ENCODE measurements at places on chromosomes 3 and 15.

GRCh38 chr15:40244961-40245523 lies 6.2 kb downstream of the PAK6 start:
- no peak for DNase-seq

DNA sequence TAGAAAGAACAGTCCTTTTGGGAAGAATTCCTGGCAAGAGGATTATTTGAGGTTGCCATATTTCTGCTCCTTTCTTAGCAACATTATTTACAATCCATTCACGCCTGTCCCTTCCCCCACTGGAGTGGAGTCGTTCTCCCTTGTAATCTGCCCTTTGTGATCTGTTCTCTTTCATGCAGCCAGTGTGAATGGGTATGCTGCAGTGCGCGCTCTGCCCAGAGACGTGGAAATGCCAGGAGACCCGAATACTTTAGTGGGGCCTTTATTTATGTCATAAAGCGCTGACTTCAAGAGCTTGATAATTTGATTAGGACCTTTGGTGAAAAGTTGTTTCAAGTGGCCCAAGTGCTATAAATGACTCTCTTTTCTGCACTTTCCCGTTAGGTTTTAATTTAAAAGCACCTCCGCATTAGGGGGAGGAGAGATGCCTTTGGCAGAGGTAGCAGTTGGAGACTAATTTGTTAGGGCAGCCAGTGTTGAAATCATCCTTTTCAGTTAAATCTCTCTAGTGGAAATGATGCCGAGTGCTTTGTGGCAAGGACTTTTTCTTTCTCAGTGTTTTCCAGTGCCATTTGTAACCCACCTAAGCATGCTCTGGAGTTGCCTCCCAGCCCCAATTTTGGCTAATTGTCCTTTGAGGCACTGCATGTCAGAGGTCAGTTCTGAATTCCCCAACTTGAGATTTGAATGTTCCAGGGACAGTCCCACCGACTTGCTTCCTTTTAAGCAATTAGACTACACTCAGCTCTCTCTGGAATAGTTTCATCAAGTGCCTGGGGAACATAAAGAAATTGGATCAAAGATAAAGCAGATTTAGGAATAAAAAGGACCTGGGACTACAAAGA lies 52.4 kb downstream of the PSMD6 start:
- DNase-seq, result peak; percentile 67

DNA sequence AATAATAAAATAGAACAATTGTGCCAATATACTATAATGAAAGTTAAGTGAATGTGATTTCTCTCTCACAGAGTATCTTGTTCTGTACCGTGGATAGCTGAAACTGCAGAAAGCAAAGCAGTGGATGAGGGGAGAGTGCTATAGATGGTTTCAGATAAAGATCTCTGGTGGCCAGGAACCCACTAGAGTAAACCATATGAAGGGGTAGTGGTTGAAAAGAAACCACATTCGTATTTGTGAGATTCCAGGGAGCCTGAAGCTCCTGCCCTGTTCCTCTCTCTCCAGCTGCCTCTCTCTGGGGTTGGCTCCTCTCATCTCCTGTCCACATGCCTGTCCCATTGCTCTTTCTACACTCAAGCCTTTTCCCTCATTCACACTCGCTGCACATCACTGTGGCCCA lies 8.9 kb downstream of the ABHD17C start:
- no peak for DNase-seq

DNA sequence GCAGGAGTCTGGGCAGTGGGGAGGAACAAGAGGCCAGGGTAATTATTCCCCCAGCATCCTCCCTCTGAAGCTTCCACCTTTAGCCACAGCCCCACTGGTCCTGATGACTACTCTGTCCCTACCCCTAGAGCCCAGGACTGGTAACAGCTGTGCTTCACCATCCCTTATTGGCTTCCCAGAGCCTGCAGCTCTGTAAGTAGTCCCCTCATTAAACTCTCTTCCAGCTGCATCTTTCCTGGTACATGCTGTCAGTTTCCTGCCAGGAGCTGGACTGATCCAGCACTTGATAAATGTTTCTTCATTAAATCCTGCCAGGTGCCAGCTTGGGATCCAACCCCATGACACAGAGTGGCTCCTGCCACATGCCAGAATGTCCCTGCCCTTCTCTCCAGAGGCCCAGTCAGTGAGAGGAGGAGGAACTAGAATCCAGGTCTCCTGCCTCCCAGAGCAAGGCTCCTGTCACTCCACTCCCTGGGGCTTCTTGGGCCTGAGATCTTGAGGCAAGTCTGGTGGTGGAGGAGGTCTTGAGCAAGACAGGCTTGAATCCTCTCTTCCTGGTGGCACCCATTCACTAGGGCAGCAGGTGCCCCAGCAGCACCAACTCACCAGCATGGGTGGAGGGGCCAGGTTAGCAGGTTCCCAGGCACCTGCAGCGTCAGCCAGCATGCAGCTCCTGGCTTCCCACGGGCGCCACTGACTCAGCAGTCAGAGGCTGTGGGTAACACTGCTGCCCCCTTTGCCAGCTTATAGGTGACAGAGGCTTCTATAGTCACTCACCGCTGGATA lies 27.6 kb downstream of the FBXW12 start:
- DNase-seq, result no peak

DNA sequence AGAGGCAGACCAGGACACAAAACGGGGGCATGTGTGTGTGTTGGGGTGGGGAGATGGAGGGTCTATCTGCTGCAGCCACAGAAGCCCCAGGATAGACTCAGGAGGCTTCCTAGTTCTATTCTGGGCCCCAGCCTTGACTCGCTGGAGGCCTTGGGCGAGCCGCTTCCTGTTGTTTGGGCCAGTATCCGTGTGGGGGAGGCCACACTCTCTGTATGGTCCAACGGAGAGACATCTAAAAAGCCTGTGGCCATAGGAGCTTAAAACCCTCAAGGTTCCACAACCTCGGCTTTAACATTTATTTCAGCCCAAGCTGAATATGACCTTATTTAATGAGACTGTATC lies 32.8 kb downstream of the POC1A start:
- DNase-seq, result peak; percentile 25

- DNase-seq, result no peak
These were observed 251.8 kb downstream of the MAGI1 start for GRCh38 chr3:65786890-65787289.

GRCh38 chr15:47742742-47743141 lies 25.4 kb downstream of the SEMA6D start:
- no peak for DNase-seq

DNA sequence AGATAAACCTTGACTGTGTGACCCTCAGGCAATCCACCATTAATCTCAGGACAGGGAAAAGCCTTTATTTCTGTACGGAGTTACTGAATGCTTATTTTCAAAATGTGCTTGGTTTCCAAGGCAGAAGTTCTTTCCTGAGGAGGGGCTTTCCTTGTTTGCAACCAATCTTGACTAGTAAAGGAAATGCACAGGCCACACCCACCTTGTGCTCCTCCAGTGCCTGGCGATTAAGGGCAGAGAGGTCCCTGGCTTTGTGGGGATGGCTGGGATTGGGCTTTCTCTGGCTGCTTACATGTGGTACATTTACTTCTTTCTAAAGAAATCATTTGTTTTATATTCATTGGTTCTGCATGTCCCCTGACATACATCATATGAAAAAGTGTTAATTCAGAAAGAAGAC lies 47.8 kb downstream of the ZNF621 start:
- no peak for DNase-seq

GRCh38 chr3:34886443-34886842 lies 752.9 kb upstream of the ARPP21 start:
- no peak for DNase-seq

GRCh38 chr3:38117163-38117716 lies 19.7 kb downstream of the ACAA1 start:
- DNase-seq, result no peak

DNA sequence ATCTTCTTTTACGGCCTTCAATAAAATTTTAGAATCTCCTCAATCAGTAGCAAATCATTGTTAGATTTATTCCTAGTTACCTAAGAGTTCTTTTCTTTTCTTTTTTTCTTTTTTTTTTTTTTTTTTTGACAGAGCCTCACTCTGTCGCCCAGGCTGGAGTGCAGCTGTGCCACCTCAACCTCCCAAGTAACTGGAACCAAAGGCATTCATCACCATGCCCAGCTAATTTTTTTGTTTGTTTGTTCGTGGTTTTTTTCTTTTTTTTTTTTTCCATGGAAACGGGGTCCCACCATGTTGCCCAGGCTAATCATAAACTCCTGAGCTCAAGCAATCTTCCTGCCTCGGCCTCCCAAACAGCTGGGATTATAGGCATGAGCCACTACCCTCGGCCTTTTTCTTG lies 30.4 kb upstream of the AEN start:
- DNase-seq, result no peak

- DNase-seq, result no peak
These were observed 14.5 kb upstream of the ANPEP start for GRCh38 chr15:89829161-89829560.

DNA sequence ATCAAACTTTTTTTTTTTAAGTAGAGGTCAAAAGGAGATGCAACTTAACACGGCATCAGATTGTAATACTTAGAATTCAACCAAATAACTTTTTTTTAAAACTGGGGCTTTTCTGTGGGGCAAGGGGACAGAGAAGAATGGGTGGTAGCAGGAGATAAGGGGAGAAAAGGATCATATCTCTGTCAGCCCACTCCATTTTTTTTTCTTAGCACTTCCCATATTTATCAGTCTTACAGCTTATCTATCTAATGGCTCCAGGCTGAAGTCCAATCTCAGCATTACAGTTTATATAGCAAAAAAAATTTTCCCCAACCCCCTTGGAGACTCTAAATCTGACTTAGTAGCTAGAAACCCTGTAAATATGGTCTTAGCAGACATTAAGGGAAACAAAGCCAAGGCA lies 69.3 kb downstream of the PIK3R4 start:
- peak; percentile 77 for DNase-seq
